ENCODE measurements at places on chromosomes 16 and 17.

DNA sequence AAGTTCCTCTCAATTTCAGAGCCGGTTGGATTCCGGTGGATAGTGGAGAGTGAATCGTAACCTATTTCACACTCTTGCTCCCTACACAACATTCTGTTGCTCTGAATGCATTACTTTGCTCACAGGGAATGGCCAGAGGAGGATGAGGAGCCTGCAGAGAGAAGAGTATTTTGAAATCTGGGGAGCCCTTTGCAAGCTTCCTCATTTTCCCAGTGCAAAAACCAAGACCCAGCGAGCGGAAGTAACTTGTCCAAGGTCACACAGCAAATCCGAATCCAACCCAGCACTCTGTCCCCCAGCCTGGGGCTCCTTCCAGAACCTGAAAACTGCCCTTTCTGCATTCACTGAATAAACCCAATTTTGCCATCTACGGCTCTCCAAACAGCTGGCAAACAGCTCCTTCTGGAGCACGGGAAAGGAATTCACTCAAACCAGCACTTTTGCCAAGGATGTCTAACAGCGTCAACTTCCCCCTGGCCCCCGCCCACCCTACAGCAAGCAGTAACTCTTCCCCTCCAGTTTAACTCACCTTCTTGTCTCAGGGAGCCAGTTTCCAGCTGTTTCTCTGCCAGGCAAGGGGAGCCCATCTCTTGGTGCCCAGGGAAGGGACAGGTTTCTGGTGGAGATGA lies 557 bp downstream of the KCNG4 start:
- DNase-seq, result no peak

- DNase-seq, result no peak
These were observed 6.0 kb upstream of the CHD3 start for GRCh38 chr17:7882629-7883028.

DNA sequence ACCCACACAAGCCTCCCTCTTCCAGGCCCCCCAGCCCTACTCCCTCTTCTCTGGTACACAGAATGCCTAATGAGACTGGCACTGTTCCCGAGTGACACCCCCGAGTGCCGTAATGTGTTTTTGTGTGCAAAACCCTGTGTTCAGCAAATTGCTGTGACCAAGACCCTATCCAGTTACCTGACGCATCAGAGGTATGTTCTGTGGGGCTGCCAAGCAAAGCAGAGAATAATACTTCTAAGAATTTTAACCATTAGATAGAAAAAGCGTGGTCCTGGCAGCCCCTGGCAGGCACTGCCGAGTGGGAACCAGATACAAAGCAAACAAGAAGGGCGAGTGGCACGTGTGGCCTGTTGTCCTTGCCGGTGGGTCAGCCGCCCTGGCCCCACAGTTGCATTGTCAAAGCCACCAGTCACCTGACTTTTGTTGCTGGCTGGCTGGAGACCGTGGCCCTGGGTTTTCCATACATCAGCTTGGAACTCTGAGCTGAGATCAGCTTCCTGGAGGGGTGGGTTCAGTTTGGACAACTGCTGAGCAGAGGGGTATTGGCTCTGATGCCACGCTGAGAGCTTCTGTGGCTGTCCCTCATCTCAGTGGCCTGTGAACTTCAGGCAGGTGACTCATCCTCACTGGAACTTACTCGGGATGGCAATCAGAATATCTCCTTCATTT lies 69.1 kb upstream of the BRD7 start:
- no peak for DNase-seq

- DNase-seq, result no peak
These were observed 5.7 kb upstream of the FTSJ3 start for GRCh38 chr17:63833026-63833740.

GRCh38 chr16:397736-398332 lies 835 bp downstream of the NME4 start:
- no peak for DNase-seq

DNA sequence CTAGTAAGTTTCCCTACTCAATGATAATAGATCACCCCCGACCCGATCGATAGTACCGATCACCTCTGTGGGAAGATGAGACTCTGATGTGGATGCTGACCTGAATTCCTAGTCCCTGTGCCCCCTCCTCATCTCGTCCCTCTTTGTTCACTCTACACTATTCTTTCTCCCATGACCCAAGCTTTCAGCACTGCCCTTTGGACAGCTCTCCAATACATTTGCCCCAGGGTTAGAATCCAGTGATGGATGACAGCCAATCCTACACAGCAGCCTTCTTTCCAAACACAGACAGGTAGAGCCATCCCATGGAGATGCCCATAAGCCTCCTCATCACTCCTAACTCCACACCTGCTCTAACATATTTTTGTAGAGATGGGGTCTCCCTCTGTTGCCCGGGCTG lies 141.1 kb downstream of the GSG1L start:
- DNase-seq, result no peak

- DNase-seq, result no peak
These were observed 1161.5 kb downstream of the CDH11 start for GRCh38 chr16:63960321-63960720.

GRCh38 chr16:86882586-86883280 lies 304.4 kb downstream of the FOXL1 start:
- DNase-seq, result no peak

DNA sequence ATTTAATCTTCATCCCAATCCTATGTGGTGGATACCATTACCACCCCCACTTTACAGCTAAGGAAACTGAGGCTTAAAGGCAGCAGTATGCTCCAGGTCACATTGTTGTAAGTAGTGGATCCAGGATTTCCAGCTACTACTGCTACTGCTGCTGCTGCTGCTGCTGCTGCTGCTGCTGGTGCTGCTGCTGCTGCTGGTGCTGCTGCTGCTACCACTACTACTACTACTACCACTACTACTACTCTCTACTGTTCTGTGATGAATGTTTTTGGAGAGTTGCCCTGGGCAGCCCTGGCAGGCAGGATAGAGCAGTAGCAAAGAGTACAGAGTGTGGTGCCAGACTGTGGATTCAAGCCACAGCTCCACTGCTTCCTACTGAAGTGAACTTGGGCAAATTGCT lies 49.3 kb upstream of the SLC12A3 start:
- no peak for DNase-seq

DNA sequence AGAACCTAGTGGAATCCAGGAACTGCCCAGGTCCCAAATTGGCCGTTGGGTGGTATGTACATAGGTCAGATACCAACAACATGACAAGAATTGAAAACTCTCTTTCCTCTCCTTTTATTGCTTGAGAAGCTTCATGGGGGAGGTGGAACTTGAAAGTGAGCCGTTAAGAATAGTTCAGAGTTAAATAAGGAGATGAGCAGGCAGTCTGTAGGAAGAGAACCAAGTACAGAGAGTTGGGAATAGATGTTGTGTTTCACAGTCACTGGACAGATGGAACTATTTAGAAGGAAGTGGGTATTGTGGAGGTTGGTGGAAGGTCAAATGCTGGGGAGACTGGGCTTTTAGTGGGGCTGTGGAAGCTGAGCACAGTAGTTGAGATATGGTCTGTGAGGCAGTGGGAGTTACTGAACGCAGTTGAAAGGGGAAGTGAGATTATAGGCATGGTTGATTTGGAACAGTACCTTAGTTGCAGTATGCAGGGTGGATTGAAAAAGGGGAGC lies 26.4 kb downstream of the ARHGAP44 start:
- no peak for DNase-seq

DNA sequence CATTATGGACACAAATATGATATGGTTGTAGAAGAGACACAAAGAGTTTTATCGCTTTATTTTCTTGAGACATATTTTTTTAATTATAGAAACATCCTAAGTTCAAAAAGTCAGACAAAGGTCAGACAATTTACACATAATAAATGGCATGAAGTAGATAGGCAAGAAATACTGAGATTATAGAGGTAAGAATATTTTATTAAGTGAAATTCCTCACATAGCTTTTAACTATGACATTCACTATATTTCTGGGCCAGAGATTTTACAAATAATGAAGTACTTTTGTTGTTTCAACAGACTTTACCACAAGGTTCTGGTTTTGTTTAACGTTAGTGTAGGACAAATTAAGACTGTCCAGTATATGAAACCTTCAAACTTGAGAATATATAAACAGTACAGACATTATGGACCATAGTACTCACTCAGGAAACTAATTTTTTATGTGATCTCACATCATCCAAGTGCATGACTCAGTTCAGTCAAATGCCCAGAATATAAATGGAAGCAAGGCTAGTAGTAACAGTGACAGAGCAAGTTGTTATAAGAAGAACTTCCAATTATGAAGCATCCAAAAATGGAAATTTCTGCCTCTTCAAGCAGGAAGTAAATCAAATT lies 394.8 kb downstream of the KCNJ2 start:
- DNase-seq, result no peak

GRCh38 chr17:67107811-67108775 lies 63.7 kb downstream of the CACNG1 start:
- DNase-seq, result no peak

- DNase-seq, result no peak
These were observed 110.8 kb upstream of the SMURF2 start for GRCh38 chr17:64772845-64773299.

DNA sequence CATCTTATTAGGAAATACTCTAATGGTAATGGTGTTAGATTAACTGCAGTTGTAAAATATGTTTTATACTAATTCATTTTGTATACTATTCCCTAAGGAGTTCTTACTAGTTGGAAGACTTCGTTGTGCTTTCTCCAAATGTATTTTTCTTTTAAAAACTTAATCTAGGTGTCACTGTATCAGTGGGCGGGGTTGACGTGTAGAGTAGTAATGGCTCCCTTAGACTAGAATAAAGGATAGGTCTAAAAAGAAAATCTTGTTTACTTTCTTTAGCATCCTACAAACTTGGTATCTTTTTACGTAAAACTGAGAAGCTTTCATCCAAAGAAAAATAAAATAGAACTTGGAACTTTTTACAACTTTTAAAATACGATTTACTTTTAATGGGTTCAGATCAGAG lies 55.0 kb upstream of the MRC2 start:
- DNase-seq, result no peak

DNA sequence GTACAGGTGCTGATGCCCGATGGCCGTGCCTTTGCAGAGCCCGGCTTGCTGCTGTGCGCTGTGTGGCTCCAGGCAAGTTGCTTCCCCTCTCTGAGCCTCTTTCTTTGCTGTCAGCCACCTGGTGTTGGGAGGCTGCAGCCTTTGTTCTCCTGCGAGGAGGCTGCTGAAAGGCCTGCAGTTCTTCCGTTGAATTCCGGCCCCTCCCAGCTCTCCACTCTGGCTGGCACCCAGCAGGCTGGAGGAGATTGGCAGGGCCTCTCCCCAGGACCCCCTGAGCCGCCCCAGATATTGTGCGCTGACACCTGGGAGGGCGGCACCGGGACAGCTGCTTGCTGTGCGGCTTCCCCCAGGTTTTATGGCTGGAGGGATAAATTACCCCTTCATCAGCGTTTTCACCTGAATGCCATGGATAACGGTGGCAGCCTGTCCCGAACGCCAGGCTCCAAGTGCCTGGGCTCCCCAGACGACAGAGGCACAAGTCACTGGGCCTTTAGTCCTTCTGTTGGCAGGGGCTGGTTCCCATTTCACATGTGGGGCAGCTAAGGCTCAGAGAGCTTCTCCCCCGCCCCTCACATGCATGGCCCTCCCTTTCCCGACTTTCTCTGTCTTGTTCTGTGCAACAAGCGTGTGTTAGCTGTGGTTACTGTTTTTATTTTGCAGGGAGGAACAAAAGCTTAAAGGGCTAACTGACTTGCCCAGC lies 35.1 kb upstream of the GSE1 start:
- DNase-seq, result no peak

GRCh38 chr16:17773698-17774101 lies 302.9 kb upstream of the XYLT1 start:
- no peak for DNase-seq

DNA sequence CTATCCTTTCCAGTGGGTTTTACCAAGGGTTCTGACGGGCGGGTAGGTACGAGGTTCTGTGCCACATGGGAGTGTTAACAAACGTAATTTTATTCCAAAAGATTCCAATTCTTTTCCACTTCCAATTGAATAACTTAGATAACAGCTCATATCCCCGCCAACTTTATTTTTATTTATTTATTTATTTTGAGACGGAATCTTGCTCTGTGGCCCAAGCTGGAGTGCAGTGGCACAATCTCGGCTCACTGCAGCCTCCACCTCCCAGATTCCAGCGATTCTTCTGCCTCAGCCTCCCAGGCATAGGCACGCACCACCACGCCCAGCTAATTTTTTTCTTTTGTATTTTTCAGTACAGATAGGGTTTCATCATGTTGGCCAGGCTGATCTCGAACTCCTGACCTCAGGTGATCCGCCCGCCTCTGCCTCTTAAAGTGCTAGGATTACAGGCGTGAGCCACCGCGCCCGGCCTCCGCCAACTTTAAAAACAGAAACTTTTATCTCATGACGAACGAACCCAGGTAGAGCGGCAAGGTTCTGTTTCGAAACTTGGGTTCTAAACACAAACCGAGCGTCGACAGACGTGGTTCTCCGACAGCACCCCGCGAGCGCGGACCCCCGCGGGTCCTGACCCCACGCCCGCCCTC lies 613 bp downstream of the ECI1 start:
- no peak for DNase-seq

GRCh38 chr17:3964203-3965117 lies at the start of gene ATP2A3:
Gene ATP2A3 (minus strand): TSS chr17:3964437. CDS start chr17:3964291, 146 bp downstream.
- no peak for DNase-seq

DNA sequence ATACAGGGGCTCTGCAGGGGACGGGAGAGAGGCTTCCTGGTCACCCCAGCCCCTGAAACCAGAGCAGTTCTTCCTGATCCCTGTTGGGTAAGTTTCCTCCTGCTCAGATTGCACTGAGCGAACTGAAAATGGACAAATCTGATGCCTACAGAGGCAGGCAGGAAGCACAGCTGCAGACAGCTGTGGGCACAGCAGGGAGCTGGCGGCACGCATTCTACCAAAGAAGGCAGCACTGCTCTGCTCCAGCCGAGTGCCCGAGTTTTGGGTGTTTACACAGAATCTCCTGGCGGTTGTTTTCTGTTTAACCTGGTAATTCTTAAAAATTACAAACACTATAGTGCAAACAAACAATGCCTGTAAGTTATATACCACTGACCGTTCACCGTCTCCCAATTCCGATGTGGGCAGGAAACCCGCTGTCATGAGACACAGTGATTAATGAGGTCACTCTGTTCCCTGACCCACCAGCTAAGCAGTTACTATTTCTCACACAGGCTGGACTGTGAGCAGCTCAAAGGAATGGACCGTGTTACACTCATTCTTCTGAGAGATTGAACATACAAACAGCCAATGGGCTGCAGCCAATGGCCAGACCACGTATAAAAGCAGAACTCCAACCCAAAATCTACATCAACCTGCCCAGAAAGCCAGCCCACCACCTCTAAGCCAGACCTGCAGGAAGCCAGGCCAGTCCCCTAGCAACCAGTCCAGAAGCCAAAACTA lies 25.5 kb downstream of the NSMCE1 start:
- DNase-seq, result no peak

DNA sequence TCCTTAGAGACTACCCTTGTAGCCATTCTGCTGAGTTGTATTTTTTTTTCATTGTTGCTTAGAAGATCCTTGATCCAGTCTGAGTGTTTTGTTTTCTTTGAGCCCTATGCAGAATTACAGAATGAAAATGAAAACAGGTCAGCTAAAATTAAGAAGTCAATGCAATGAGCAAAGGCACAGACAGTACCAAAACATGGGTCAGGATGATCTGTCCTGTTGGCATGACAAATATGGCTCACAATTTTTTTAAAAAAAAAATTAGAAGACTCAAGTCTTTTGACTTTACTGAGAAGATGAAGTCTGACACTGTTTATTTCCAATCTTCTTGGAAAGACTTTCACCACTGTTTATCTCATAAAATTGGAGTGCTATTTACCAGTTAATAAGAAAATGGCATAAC lies 32.4 kb downstream of the KCNJ16 start:
- DNase-seq, result no peak

GRCh38 chr16:68031951-68032350 lies 8.9 kb downstream of the DUS2 start:
- DNase-seq, result no peak
